T-helper 9 cell (primary cell): ENCODE measurements at places on chromosomes 2 and 18.

GRCh38 chr2:11482473-11483035 lies 16.6 kb upstream of the E2F6 start:
- no peak for DNase-seq

DNA sequence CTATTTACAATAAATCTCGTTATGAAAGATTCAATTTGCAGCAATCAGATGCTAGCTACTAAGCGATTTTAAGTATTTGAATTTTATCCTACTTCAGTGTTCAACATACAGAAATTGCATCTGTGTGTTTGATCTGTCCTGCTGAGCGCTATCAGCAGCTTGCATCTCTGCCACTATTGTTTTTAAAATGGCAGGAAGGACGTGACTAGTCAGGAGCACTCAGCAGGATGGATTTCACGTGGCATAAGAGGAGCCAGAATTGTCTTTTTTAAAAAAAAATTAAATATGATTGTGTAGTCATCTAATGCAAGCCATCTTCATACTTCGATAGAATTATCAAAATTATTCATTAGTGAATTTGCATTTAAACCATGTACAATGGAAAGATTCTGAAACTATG lies 2.8 kb upstream of the KLHL14 start:
- DNase-seq, result no peak

- DNase-seq, result no peak
Measured at GRCh38 chr2:151568501-151568900, 158.8 kb downstream of the RIF1 start.

GRCh38 chr2:120760446-120761135 lies 24.9 kb downstream of the GLI2 start:
- DNase-seq, result no peak

DNA sequence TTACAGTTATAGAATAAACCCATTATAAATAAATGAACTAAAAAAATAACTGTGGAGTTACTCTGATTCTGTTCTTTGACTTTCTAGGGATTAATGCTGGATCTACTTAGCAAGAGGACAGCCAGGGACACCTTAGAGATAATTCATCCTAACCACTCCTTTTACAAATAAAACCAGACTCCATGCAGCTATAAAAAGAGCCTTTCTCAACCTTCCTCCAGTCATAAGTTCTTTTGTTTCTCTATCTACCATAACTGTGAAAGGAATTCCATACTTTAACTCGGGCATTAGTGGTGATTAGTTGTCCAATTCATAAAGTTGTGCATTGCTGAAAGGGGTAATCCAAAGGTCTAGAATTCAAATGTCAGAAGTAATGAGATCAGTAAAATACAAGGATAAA lies 682.4 kb downstream of the DPP10 start:
- DNase-seq, result no peak

DNA sequence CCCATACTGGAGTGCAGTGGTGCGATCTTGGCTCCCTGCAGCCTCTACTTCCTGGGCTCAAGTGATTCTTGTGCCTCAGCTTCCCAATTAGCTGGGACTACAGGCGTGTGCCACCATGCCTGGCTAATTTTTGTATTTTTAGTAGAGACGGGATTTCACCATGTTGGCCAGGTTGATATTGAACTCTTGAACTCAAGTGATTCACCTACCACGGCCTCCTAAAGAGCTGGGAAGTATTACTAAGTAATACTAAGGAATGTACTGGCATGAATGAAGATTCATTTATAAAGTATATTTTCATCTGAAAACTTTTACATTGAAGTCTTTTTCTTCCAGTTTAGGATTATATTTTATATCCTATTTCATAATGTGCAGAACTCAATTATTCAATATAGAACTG lies 38.1 kb downstream of the NUP35 start:
- no peak for DNase-seq

DNA sequence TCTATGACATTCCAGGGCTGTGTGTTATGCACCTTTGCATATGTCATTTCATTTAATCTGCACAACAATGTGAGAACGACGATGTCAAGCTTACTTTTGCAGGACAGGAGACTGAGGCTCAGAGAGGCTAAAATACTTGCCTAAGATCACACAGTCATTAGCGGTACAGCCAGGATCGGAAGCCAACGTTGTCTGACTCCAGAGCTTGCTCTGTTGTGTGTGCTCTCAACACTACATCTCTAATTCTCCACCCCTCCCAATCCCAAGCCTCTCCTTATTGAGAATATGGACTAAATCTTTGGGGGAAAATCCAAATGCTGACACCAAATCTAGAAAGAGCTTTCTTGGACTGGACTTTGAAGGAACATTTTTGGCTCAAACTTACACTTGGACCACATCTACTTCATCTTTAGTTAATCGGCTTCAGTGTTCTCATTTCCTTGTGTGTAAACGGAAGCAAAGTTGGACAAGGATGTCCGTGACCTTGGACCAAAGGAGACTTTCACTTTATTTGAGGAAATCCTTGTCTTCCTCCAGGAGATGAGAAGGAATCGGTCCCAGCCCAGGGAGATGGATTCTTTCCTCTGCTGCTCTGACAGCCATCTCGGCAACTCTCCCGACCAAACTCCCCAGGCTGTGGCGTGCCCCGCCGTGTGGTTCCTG lies 242.4 kb downstream of the LPIN1 start:
- DNase-seq, result no peak

- no peak for DNase-seq
Measured at GRCh38 chr18:26327062-26327461, 100.8 kb downstream of the TAF4B start.

DNA sequence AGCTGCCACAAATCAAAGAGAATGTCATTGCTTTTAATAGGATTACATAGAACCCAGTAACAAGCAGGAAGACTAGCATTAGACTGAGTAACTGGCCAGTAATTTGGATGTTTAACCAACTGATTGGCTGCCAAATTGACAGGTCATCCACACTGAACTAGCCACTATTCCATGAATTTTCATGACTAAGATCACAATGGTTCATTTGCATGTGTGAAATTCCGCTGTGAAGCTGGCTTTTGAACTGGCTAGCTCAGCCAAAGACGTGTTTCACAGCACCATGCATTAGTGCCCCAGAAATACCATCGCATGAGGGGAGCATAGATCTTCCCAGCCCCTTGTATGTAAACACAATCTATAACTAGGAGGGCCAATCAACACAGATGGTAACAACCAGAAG lies 649.8 kb downstream of the ARHGAP15 start:
- DNase-seq, result no peak

DNA sequence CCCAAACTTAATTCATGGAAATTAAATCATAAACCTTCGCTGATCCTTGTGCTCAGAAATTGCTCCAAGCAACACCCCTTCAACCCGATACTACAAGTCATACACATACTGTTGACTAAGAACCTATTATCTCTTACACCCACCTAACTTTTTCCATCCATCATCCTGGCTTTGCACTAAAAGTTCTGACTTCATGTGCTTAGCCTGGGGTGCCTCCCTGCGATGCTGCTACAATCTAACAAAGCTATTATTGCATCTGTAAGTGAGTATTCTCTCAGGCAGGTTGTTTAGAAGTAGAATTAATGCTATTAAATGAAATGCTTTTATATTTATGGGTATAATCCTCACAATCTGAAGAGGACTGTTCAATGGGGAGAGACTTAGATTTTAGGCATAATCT lies 619.8 kb downstream of the CCDC85A start:
- no peak for DNase-seq

DNA sequence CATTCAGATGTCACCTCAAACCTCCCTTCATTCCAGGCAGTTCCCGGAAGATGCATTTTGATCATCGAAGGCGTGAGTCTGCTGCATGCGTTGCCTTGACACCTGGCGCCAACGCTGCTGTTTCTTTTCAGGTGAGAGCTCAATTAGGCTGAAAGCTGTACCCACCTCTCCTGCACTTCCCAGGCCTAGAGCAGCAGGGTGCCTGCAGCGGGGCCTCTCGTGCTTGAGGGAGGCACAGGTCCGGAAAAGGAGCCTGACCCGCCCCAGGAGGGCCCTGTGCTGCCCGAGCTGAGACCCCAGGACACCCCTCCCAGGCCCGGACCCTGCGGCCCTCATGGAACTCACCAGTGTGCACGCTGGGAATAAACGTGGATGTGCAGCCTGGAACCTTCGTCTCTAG lies 31.4 kb upstream of the KCNG2 start:
- DNase-seq, result no peak

DNA sequence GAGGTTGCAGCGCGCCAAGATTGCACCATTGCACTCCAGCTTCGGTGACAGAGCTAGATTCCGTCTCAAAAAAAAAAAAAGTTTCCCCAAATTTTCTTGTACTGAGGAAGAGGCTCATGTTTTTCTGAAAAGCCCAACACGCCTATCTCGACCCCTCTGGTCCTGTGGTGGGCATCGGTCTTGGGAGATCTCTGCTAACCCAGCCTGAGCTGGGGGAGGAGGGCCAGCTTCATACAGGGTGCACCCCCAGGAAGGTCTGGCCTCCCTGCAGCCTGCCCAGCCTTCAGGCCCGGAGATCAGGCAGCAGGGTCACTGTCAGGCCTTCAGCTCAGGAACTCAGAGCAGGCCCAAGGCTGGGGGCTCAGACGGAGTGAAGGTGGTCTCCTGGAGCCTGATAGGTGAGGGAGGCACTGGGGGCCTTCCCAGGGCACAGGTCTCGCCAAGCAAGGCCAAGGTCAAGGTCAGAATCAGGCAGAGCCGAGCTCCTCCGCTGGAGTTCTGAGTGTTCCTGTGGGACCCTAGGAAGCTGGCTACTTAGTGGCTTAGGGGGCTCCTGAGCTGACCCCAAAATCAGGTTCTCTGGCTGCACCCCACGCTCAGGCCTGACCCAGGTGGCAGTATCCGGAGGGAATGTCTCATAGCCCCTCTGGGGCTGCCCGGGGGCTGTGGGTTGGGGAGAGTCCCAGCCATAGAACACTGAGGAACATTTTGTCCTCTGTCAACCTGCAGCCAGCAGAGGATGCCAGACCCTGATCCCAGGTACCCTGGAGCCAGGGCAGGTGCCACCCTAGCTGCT lies 37.9 kb upstream of the SMAD7 start:
- no peak for DNase-seq

GRCh38 chr2:46337208-46337994 lies 40.2 kb downstream of the EPAS1 start:
- no peak for DNase-seq

GRCh38 chr2:147495734-147496133 lies 349.1 kb upstream of the ACVR2A start:
- no peak for DNase-seq

DNA sequence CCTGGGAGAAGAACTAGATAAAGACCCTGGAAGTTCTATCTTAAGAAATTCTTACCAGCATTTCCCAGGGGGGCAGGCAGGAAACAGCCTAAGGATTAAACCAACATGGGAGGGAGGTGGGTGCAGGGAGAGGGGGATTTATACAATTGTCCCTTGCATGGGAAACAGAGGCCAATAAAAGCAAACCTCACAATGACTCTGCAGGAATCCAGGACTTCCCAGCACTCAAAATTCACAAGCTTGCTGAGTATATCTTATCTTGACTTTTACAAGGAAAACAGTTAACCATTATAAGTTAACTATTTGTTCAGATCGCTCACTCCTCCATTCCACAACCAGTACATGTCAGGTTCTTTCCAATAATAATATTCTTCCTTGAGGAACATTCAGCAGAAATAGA lies 241.3 kb downstream of the MREG start:
- no peak for DNase-seq

- DNase-seq, result no peak
Measured at GRCh38 chr2:170002096-170002495, 174.8 kb downstream of the UBR3 start.

- DNase-seq, result peak; percentile 51
Measured at GRCh38 chr2:241950413-241951315, 81.1 kb downstream of the RTP5 start.

- no peak for DNase-seq
Measured at GRCh38 chr2:58291726-58292438, 50.8 kb upstream of the FANCL start.

- no peak for DNase-seq
Measured at GRCh38 chr2:105853354-105854088, 108.8 kb downstream of the NCK2 start.

GRCh38 chr2:236415684-236416444 lies 151.7 kb upstream of the ASB18 start:
- DNase-seq, result no peak

DNA sequence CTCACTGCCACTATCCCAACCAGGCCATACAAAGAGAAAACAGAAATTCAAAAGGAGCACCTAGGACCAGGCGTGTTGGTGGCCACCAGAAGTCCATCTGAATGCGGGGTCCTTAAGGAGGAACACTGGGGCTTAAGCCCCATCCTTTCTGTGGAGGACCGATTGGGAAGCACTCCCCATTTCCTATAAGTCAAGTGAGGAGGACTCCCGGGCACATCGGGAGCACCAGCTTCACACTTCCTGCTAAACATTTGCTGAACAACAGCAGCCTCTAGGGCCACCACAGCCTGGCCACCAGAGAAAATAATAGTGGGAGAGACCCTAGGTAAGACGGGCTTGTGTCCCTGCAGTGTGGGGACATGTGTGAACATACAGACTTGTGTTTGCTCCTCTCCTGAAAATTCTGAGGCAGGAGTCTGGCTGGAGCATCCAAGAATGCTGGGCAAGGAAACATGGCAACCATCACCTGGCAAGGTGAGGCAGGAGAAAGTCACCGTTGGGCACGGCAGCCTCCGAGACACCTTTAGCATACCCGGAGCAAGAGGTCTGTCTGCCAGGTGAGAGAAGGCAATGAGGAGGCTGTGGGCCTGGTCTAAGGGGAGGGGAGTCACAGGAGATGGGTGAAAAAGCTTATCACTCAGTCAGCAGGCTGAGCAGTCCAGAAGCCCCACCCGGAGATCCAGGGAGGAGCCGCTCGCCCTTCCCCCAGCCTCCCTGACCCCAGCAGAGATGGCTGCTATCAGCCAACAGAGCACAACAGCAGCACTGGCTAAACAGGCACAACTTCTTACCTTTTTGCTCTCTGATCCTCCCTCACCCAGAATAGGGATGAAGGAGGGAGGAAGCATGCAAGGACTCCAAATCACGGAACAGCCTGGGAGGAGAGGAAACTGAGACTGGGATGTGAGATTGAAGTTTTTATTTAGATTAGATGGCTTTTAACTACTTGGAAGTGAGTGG lies 282.3 kb downstream of the EIPR1 start:
- no peak for DNase-seq

- DNase-seq, result no peak
Measured at GRCh38 chr2:213932-214693, 49.7 kb downstream of the SH3YL1 start.

DNA sequence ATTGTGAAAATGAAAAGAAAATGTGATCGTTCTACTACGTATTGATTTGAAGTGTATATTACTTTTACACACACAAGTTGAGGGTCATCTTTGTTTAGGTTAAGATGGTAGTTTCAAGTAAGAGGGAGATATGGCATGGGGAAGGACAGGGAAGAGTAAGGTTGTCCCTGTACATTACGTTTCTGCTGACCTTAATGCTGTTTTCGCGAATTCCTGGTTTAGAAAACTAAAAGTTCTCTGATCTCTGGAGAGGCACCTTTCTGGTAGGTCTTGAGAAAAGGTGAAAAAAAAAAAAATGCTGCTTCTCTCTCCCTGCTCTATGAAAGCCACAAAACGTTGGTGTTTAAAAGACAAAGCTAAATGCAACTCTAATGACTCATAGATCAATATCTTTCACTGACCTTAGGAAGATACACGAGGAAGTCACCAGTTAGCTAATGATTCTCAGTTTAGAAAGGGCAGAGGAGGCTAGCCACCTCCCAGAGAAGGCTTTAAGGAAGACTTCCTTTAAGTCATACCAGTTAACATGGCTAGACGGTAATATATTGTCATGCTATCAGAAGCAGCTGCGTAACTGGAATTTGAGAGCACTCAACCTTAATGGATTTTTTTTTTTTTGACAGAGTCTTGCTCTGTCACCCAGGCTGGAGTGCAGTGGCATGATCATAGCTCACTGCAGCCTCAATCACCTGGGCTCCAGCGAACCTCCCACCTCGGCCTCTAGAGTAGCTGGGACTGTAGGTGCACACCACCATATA lies 13.2 kb downstream of the TXNDC2 start:
- no peak for DNase-seq
